Sciatic nerve (tissue), 2 donors: ENCODE measurements at places on chromosomes 3 and 15. TPM values are rescaled to one million over a fixed set of nuclear protein-coding genes. Genes with fewer than 3 reads are reported as not detected.

PSTPIP1 gene
- 17.7 TPM for total RNA-seq

LRTM1 gene
- total RNA-seq = not detected

ITIH4 gene
- 16.3 TPM for total RNA-seq

DNA sequence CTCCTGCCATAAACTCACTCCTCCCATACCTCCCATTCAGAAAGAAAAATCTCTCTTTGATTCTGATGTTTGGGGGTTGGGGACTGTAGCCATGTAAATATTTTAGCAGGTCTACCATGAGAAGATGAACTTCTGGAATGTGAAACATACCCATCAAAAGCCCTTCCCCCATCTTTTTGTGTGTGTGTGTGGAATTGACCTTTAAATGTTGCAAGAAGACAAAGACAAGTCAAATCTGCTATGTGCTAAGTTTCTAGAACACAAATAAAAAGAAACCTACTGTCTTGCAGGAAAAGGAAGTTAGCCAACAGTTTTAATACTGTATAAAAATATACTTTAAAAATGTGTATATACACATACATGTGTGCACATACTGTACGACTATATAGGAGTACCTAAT, 29.7 kb upstream of the USP50 start:
- DNase-seq = no peak

DNA sequence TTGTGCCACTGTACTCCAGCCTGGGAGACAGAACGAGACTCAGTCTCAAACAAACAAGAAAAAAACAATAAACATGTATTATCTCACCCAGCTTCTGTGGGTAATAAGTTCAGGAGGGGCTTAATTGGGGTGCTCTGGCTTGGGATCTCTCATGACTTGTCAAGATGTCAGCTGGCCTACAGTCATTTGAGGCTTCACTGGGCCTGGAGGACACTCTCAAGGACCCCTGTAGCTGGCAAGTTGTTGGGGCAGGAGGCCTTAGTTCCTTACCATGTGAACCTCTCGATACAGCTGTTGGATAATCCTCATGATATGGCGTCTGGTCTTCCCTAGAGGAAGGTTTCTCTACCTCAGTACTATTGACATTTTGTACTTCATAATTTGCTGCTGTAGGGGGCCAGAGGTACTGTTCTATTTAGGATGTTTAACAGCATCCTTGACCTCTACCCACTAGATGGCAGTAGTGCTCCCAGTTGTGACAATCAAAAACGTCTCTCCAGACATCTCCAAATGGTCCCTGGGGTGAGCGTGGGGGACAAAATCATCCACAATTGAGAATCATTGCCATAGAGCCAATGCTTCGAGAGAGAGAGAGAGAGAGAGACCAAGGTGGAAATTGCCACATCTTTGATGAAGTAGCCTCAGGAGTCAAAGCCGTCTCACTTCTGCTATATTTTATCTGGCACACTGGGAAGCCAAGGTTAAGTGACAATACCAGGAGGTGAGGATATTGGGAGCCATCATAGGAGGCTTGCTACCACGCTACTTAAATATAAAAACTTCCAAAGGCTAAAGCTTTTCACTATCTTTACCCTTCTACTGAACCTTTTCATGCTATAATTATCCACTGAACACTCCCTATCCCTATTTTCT, 23.9 kb upstream of the SLTM start:
- no peak for DNase-seq

GRCh38 chr3:71356265-71356664, 227.3 kb downstream of the FOXP1 start:
- no peak for DNase-seq
